ENCODE measurements at places on chromosomes 3 and 15.

GRCh38 chr15:91368611-91369010, 268.6 kb downstream of the SV2B start:
- DNase-seq: no peak

DNA sequence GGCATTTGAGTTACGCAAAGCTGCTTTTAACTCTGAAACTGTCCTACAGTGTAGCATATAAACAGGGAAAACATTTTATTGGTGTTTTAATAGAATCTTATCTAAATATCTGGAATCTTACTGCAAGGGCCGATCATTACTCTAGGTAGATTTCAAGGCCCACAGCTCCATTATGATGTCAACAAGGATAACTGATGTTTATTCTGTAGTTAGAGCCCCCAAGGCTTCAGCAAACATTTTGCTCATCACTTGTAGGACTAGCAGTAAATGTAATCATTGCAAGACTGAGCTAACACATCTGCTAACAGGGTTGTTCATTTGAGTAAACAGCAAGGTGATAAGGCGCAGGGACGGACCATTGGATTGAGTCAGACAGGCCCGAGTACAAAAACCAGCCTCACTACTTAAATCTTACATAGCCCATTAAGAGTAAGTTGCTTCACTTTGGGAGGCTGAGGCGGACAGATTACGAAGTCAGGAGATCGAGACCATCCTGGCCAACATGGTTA, 332.5 kb upstream of the TPRG1 start:
- DNase-seq: peak; percentile 55

- DNase-seq: no peak
Observed at GRCh38 chr15:36814105-36814504, 234.7 kb downstream of the CDIN1 start.

GRCh38 chr3:46416125-46416810, 9.2 kb downstream of the CCRL2 start:
- peak; percentile 61 for DNase-seq

DNA sequence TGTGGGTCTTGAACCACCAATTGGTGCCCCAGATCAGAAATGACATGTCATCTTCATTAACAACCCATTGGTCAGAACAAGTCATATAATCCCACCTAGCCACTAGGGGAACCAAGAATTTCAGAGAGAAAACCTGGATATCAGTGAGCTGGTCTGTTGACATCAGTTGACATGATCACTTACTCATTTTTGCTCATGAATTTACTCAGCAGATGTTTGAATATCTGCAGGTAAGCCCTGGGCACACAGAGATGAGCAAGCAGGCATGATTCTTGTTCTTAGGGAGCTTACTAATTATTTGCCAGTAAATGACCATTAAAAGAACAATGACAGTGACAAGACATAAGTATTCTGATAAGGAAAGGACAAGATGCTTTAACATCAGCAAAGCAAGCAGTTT, 64.3 kb upstream of the PLCL2 start:
- DNase-seq: no peak

- no peak for DNase-seq
Observed at GRCh38 chr3:14346191-14346590, 56.2 kb upstream of the SLC6A6 start.

DNA sequence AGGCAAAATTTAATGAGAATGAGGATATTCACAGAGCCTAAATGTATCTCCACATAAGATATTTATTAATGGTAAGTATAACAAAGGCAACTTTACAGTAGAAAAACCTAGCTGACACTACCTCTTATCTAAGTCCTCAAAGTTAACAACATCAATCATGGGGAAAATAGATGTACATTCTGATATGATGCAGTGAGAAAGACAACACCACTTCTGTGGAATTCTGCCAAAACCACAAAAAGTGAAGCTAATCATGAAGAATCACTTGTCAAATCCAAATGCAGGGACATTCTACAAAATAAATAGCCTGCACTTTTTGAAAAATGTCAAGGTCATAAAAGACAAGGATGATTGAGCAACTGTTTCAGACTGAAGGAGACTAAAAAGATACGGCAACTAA, 27.5 kb upstream of the EOMES start:
- DNase-seq: no peak

DNA sequence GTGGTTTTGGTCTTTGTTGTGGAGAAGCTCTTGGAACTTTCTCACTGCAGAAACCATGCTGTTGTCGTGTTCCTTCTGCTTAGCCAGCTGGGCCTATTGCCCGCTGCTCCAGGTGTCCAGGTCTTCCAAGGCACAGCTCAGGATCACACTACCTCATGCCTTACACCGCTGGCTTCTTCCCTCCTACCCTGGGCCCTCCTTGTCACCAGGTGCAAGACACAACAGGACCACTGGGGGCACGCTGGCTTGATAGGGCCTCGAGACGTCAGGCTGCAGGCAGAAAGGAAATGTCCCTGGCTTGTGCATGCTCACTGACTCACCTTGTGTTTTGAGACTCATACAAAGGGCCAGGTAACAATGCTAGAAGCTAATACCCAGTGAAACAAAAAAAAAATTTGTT, 32.3 kb downstream of the PAQR9 start:
- no peak for DNase-seq

GRCh38 chr3:11720917-11721411, 77.2 kb upstream of the VGLL4 start:
- peak; percentile 29 for DNase-seq

DNA sequence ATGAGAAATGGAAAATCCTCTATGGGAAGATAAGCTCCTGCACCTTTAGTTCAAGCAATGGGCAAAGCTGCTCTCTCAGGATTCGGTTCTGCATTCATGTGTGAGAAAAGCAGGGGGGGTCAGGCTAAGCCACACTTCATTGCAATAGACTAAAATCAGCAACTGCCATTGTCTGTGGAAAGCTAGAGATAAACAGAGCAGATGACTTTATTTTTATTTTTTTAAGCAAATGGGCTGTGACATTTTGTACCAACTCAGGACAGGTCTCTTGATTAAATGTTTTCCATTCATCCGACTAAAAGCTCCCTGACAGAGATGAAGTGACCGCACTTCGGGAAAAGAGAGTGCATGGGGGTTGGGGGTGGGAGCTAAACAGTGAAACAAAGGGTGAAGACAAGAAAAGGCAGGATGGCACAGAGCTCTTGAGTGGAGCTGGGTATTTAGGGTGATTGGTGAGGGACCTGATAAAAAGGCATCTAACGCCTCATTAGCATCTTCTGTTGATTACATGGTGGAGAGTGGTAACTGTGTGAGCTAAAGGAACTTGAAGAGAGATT, 987.4 kb downstream of the TUSC7 start:
- no peak for DNase-seq

DNA sequence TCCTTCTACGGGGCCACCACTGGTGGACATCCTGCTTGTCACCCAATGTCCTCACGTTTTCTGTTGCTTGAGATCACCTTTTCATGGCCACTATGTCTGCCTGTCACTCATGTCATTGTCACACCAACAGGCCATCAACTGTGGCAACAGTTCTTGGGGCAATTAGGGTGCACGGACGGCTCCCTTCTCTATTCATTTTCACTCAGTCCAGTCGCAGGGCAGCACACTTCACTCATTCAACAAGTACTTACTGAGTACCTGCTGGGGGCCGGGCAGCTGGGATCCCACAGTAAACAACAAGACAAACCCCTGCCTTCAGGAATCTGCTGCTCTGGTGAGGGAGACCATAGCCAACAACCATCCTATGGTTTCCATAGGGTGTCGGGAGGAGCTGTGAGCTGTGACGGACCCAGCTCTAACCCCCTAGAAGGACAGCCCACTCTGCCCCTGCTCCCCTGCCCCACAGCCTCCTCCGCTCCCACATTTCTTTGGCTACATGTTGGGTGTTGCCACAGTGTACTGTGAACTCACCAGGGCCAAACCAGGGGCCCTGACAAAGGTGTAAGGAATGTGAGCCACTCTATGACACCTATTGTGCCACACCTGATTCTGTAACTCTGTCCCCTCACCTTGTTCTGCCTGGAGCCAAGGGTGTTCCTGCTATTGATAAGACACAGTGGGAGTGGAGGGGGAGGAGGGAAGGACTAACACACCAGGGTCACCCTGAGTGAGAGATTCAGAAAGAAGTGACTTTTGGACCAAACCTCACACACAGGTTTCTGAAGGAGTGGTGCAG, 1.9 kb downstream of the VILL start:
- DNase-seq: no peak

GRCh38 chr15:69542028-69542427, 89.4 kb downstream of the RPLP1 start:
- DNase-seq: no peak

DNA sequence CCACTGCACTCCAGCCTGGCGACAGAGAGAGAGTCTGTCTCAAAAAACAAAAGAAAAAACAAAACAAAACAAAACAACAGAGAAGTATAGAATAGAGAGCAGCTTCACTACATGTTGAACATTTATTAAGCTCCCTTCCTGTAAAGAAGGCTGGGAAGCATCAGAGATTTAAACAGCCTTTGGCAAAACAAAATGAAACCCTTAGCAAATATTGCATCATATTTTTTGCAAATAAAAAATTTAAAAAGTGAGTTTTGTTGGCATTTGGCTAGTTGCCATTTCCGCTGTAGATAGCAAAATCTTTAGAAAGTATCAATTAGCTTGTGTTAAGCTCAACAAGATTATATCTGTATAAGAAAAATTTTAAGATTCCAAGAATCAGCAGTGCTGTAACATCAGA, 151.2 kb downstream of the SERPINI1 start:
- no peak for DNase-seq

- peak; percentile 84 for DNase-seq
Observed at GRCh38 chr15:88166082-88166993, 90.2 kb downstream of the NTRK3 start.

DNA sequence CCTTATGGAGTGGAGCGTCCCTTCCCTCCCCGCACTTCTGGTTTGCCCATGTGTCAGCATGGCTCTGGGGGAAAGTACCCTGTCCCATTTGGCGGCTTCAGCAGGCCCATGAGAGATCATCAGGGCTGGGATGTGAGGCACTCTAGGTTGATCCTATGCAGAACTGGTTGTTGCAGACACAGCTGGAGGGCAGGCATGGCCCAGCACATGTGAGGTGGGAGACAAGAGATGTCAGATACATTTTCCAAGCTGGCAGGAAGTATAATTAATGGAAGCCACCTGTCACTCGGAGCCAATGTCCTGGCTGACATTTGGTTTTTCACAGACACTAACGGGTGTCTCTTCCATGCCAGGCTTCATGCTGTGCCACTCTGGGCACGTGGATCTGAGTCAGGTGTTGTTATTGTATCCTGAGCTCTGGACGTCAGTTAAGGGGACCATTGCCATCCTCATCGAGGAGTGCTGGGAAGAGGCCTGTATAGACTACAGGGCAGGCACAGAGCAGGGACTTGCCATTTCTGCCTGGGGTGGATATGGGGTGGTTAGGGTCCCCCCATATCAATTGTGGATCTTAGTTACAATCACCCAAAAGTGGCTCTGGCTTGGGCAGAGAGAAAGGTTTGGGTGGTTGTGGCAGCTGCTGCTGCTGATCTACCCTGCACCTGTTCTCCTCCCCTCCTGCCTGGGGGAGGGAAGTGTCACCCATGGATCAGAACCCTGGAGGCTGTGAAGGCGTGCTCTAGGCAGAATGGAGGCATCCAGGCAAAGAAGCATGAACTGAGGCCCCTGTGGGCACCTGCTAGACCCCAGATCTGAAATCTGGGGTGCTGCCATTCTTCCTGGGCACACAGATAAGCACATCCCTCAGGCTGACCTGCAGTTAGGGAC, 140.7 kb downstream of the FBLN2 start:
- DNase-seq: no peak

GRCh38 chr15:66220601-66221000, 32.9 kb downstream of the MEGF11 start:
- DNase-seq: no peak

GRCh38 chr3:32423534-32423933, 31.9 kb downstream of the CMTM7 start:
- no peak for DNase-seq

GRCh38 chr3:127753898-127754410, 68.4 kb downstream of the MGLL start:
- DNase-seq: no peak

- no peak for DNase-seq
Observed at GRCh38 chr15:31389576-31389975, 62.9 kb downstream of the KLF13 start.

- no peak for DNase-seq
Observed at GRCh38 chr3:85584779-85585356, 626.1 kb downstream of the CADM2 start.

DNA sequence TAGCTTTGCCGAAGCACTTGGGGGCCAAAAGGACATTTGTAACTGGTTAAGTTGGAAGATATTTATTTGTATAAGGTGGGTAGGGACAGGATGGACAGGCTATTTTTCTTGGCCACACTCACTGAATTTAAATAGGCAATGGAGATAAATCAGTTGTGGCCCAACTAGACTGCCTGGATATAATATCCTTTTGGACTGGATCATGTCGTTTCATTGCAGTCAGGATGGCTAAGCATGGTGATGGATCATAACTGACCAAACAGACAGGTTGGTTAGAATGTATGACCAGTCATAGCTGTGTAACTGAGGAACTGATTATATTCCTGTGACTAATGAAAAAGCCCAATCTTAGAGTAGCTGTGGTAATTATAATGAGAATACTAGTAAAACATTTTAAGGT, 284.0 kb downstream of the LPP start:
- DNase-seq: no peak

DNA sequence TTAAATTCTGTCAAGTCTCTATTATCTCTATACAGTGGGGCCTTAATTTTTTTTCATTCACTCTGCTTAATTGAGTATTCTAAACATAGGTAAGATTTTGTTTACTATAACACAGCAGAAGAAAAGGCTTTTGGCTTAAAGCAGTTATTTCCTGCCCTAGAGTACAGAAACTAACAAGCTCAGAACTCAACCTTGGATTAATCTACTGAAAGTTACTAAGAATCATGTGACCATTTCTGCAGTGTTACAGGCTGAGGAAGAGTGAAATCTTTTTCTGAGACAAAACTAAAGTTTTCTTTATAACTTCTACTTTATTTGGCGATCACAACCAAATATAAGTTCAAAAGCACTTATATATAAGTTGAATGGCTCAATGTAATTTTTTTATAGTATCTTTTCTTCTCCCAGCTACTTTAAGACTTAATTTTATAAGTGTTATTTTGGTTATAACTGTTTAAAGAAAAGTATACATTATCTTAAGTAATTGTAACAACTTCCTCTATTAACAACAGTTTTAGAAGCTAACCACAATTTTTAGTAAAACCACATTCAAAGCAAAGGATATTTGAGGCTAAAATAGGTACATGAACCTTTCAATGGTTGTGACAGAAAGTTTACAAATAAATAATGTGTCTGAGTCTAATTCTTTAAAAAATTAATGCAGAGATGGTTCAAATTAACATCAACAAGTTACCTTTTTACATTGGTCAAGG, 240.6 kb upstream of the NAALADL2 start:
- DNase-seq: no peak

GRCh38 chr3:23623844-23624243, 181.9 kb upstream of the UBE2E1 start:
- no peak for DNase-seq

DNA sequence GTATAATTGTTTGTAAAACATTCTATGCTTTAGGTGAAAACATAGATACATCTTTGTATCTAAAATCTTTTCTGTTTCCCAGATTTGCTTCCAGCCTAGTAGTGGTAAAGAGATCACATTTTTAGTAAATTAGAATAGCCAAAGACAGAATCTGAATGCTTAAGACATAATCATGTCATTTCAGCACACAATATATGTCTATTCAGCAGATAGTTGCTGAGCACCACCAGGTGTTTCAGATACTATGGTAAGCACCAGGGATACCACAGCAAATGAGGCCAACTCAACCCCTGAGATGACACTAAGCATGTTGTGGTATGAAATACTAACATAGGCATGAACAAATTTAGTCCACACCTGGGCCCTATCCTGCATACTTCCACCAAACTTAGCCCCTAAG, 195.2 kb upstream of the SOX14 start:
- DNase-seq: no peak

Data from NCI-H510A treated with DMSO at 0.1 percent for 48 hours (cell line).